Activated CD4-positive, alpha-beta T cell treated with anti-CD3 and anti-CD28 coated beads, Interleukin-2, Interleukin-6, amounts not matched to agents 100 ng/mL and 50 ng/mL, durations not matched to agents 16 hours and 8 hours (primary cell): ENCODE measurements at places on chromosomes 2 and 18.

GRCh38 chr18:27372386-27372785 lies 187.3 kb upstream of the CHST9 start:
- DNase-seq = no peak

- no peak for DNase-seq
Measured at GRCh38 chr18:78622907-78623541, 356.6 kb upstream of the SALL3 start.

GRCh38 chr2:38533757-38534545 lies 68.8 kb downstream of the HNRNPLL start:
- no peak for DNase-seq

GRCh38 chr2:953975-954686 lies 3.5 kb downstream of the SNTG2 start:
- no peak for DNase-seq

DNA sequence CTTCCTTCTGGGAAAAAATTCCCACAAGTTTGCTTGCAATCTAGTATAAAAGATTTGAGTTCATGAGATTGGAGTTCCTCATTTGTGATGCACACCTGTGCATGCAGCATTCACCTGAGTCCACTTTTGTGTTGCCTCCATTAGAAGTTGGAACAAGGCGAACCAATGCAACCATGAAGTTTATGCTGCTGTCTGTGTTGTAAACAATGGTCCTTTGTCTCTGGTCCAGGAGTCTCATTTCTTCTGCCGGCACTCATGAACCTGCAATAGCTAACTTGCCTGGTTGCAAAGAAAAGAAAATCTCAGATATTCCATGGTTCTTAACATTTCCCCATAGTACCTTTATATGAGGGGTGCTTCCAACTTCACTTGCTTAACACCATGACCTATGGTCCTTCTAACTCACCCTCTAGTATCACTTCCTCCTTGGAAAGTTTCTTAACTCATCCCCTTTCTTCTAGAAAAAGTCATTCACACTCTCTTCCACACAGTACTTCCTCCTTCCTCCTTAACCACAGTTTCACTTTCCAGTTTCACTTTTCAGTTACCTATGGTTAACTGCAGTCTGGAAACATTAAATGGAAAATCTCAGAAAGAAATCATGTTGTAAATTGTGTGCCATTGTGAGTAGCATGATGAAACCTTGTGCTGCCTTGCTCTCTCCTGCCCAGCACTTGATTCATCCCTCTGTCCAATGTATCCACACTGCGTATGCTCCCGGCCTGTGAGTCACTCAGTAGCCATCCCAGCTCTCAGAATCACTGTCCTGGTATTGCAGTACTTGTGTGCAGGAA lies 128.8 kb upstream of the TRIB2 start:
- peak; percentile 20 for DNase-seq

GRCh38 chr2:135913727-135914365 lies 37.6 kb upstream of the MCM6 start:
- peak; percentile 65 for DNase-seq

- DNase-seq = no peak
Measured at GRCh38 chr2:18325118-18325517, 235.3 kb downstream of the RDH14 start.

DNA sequence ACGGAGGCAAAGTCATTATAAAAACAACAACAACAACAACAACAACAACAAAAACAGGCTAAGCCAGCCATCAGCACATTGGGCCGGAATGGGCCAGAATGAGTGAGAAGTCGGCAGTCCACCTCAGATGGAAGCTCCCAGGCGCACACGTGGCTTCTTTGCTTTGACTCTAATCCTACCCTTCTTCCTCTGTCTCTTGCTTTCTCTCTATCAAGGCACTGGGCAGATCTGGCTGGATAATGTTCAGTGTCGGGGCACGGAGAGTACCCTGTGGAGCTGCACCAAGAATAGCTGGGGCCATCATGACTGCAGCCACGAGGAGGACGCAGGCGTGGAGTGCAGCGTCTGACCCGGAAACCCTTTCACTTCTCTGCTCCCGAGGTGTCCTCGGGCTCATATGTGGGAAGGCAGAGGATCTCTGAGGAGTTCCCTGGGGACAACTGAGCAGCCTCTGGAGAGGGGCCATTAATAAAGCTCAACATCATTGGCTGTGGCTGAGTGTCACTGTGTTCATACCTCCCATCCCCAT lies 52.2 kb downstream of the MARCO start:
- no peak for DNase-seq

DNA sequence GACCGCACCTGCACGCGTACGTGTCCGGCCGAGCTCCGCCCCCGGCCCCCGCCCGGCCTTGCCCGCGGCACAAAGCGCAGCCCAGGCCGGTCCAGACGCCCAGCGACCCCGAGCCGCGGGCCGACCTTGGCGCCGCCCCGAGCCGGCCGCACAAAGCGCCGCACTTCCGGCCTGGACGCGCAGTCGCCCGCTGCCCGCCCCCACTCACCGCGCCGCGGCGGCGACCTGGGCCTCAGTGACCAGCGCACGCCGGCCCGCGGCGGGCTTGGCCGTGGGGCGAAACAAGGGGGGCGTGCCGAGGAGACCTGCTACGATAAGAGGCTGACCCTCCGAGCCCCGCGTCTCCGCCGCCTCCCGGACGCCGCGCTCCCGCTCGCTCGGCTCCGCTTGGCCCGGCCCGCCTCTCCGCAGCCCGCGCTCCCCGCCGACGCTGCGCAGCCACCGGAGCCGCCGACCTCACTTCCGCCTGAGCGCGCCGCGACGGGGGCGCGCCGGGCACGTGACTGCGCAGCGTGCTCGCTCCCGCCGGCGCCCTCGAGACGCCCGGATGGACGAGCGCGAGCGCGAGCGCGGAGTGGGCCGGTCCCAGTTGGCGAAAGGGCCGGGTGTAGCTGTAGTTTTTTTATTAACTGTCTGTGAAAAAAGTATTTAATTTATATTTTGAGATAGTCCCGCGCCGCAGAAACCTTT lies at the start of gene FAM168B:
Gene FAM168B, minus strand, starts transcription at position 455 of the 690 bp plus-strand sequence. CDS start 10,814 bp downstream, outside the sequence.
- DNase-seq = peak; percentile 93
